Right renal pelvis (tissue), 4 donors: ENCODE measurements at places on chromosomes 7 and 10. TPM values are rescaled to one million over a fixed set of nuclear protein-coding genes. Genes with fewer than 3 reads are reported as not detected.

DNA sequence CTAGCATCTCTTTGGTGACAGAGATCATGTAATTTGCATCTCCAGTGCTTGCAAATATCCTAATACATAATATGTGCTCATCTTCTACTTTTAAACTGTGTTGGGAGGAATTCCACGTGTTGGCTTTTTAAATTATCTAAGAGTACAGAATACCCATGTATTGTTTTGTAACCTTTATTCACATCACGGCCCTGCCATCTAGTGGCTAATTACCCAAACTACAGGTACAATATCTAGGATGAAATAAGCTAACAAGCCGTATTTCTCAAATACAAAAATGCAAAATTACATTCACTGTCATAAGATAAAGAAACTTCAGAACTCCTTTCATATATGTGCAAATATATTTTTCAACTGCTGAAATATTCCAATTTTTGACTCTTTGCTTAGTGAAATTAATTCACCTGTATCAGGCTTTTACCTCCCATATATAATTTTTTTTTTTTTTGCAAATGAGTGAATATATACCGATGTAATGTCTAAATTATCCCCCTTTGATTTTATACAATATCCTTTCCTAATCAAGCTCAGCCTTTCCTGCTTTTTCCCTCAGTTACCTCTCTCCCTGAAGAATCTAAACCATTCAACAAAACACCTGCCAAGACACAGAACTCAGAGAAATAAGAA, 30.3 kb upstream of the LSM8 start:
- no peak for DNase-seq

DNA sequence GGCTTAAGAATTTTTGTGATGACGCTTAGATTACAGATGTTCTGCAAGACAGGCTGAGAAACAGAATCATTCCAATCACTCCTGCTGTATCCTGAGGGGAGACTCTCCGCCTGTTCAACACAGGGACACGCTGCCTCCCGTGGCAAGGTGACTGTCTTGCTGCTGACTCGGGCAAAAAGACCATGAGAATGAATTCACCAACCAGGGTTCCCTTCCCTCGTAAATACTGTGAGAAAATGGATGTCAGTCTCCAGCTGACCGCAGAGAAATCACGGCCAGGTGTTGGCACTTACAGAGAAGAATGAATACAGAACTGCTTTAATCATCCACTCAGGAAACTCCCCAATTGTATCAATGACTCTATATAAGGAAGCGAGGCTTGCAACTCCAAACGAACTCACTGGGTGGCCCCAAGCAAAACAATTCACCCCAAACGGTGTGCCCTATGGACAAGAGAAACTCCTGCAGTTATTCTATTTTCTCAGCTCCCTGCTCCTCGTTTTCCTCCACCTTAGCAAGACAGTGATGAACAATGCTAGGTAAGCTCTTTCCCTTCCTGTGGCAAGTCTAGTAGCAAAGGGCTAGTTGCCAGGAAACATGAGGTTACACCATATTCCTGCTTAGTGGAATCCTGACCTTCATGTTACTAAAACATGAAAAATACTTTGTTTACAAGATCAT, 22.8 kb downstream of the GNA12 start:
- DNase-seq, result no peak

DNA sequence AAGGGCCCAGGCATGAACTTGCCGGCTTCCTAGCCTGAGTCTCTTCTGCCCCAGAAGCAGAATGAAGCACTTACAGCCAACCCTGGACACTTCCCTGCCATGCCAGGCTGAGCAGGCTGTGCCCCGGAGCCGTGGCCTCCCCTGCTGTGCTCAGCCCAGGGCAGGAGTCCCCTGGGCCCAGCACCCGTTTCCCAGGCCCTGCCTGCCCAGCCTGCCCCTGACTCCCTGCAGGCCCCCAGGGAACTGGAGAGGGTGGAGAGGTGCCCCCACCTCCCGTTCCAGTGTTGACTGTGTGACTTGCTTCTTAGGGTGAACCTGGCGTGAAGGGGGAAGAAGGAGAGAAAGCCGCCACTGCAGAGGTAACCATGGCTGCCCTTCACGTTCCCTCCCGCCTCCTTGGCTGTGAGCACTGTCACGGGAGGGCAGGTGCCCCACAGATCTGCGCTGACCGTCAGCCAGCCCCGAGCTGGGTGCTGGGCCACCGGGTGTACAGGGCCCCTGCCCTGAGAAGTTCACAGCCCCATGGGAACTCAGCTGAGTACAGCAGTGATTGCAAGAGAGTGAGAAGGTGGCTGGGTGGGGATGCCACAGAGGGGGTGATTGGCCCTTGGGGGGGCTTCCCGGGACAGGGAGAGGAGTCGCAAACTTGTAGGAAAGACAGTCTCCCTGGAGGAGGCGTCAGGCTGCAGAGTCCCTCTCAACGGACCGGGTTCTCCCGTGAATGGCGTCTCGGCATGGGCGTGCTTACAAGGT, 75.9 kb downstream of the MYL10 start:
- no peak for DNase-seq

- DNase-seq, result no peak
Measured at GRCh38 chr10:46019177-46019528, 11.3 kb downstream of the NCOA4 start.

Gene EPDR1
- 18.1 TPM for polyA plus RNA-seq

DNA sequence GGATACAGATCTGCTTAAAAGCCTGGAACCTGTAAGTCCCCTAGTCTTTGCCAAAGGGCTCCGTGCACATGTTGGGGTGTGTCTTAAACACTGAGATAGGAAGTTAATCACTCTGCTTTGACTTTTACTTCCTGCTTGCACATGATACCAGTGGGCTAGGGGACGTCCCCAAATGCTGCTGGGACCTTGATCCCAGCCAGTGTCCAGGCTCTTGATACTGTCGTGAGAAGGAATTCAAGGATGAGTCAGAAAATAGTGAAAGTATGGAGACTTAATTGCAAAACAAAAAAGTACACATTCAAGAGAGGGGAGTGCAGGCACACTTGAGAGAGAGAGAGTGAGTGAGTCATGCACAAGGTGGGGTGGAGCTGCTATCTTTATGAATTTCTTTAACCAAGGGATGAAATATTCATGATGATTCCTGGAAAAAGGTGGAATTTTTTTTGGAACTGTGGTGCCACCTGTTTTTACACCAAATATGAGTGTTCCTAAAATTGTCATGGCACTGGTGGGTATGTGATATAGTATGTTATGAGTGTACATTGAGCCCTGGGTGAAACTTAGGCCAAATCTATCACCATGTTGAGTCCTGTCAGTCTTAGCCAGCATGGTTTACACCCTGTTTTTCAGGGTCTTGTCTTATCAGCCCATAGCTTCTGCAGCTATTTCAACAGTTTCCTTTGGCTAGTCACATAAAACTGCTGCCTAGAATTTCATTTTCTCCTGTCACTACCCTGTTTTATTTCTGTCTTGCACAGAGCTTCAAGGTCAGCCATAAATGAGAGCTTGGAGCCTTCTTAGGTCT, 88.3 kb upstream of the CYP26C1 start:
- DNase-seq, result no peak

Gene MKI67
- polyA plus RNA-seq, result 52.5 TPM

Gene UNC5B
- 54.5 TPM for polyA plus RNA-seq

- DNase-seq, result no peak
Measured at GRCh38 chr10:118790058-118790457, 35.3 kb upstream of the CACUL1 start.

Gene HYAL4
- polyA plus RNA-seq, result not detected

DNA sequence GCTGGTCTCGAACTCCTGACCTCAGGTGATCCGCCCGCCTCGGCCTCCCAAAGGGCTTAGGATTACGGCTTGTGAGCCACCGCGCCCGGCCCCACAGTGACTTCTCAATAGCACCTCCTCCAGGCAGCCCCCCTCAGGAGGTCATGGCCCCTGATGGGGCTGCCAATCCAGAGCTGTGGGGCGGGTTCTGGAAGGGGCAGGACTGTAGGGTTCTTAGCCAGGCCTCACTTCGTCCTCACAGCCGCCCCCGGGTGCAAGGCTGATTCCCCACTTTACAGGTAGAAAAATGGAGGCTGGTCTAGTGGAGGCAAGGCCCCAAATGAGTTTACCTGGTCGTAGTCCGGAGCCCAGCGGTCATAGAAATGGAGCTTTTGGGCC, 638 bp downstream of the METTL27 start:
- no peak for DNase-seq

DNA sequence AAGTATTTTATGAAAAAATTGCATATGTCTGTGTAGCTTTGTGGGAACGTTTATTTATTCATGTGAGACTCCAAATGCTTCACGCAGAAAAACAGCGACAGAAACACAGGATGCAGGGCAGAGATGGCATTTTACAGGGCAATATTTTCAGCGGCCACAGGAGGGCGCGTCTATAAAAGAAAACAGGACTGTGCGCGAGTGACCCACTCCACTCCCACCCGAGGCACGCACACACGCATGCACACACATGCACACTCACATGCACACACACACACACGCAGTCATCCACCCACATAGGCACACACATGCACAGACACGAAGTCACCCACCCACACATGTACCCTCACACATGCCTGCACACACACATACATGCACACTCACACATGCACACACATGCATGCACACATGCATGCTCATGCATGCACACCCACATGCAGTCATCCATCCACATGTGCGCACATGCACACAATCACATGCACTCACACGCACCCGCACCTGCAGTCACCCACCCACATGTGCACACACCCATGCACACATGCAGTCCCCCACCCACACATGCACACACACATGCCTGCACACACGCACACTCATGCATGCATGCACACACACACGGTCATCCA, 96.3 kb downstream of the DNAJB6 start:
- DNase-seq, result no peak

GRCh38 chr10:15311569-15312280, 59.4 kb downstream of the FAM171A1 start:
- DNase-seq, result no peak

GRCh38 chr10:16195178-16195769, 241.5 kb upstream of the PTER start:
- no peak for DNase-seq

GRCh38 chr7:150977382-150978125, 567 bp downstream of the KCNH2 start:
- no peak for DNase-seq

Gene AKR1B15
- polyA plus RNA-seq, result not detected

Gene ELMO1
- 9.9 TPM for polyA plus RNA-seq

GRCh38 chr10:103832806-103833205, 22.6 kb downstream of the SH3PXD2A start:
- no peak for DNase-seq

Gene SFRP4
- polyA plus RNA-seq, result 2.5 TPM

- DNase-seq, result no peak
Measured at GRCh38 chr7:142381727-142382390, 124.0 kb upstream of the PRSS58 start.

Gene OR6B1
- polyA plus RNA-seq, result not detected

DNA sequence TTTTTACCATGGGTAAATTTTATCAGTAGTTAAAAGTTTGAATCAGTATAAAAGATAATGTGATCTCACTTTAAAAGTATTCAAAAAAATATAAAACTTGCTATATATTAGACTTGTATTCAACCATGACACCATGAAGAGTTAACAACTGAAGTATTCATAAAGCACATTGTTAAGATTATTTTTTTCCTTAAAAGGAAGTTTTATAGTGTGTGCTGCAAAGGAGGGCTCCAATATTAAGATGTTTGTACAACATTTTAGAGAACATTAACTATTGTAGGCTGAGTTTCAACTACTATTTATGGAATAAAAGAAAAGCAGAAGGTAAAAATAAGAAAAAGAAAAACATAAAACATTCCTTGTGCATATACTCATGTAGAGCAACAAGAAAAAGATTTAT, 24.5 kb upstream of the CUBN start:
- DNase-seq, result no peak

DNA sequence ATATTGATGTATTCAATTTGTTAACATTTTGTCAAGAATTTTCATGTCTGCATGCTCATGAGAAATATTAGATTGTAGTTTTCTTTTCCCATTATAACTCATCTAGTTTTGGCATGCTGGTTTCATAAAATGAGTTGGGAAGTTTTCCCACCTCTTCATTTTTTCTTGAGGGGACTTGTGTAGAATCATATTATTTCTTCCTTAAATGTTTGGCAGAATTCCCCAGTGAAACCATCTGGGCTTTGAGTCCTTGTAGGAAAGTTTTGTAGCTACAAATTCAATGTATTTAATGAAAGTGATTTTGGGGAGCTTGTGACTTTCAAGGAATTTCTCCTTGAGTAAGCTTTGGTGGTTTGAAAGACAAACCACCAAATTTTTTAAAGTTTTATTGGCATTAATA, 173.2 kb downstream of the PHTF2 start:
- DNase-seq, result no peak

DNA sequence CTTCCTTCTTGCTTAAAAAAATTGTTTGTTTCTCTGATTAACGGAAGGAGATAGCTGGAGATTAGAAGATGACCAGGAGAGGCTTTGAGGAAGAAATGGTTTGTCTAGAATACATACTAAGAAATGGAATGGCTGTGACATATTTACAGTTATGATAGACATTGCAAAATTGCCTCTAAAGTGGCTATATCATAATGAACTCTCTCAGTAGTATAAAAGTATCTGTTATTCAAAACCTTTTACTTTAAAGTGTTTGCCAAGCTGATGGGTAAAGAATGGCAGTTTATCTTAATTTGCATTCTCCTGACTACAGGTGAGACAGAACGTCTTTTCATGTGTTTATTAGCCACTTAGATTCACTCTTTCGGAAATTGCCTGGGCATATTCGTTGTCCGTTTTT, 28.7 kb downstream of the LRGUK start:
- no peak for DNase-seq

DNA sequence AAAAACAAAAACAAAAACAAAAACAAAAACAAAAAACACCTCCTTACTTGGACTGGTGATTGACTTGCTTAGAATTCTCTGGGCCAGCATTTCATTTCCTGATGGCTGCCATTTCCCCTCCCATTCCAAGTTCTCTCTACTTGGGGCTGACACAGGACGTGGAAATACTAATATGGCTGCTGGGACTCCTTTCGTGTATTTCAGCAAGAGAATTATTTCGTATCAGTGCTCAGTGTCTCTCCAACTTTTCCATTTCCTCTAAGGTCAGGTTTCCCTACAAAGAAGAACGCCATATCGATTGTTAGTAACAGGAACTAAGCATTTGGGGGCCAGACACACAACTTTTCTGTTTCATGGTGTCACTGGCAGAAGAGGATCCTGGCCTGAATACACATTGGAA, 22.5 kb upstream of the VAX1 start:
- DNase-seq, result no peak

Gene ZNF853
- polyA plus RNA-seq, result 15.0 TPM

GRCh38 chr10:120205368-120206018, 251.5 kb upstream of the PLPP4 start:
- no peak for DNase-seq

Gene ERVW-1
- polyA plus RNA-seq, result 0.47 TPM

GRCh38 chr10:73110345-73110849, at the start of gene NUDT13:
Gene NUDT13 (plus strand): TSS chr10:73110455. CDS start chr10:73114366, 3,911 bp downstream.
- DNase-seq, result peak; percentile 72
